ENCODE measurements at places on chromosomes 7 and 10.

DNA sequence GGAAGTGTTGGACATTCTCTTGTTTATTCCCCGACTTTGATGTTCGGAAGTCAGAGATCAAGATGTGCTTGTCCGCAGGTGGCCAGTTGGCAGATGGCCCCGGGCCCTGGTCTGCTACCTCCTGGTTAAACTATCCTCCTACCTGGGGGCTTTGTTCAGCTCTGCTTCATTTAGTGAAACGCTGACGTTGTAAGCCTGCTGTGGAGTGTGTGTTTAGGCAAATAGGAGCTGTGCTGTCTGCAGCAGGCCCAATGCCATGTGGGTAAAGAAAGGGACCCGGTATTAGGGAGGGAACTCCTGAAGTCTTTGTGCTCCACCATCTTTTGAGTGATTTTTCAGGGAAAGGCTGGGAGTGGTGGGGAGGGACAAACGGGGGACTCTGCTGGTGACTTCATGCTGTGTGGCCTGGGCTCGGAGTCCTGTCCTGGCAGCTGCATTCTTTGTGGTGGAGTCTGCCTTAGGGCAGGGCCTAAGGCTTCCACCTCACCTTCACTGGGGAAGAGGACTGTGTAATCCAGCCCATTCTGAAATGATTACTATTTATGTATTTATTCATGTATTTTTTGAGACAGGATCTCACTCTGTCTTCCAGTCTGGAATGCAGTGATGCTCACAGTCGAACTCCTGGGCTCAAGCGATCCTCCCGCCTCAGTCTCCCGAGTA lies 171.1 kb upstream of the KLF6 start:
- no peak for DNase-seq

DNA sequence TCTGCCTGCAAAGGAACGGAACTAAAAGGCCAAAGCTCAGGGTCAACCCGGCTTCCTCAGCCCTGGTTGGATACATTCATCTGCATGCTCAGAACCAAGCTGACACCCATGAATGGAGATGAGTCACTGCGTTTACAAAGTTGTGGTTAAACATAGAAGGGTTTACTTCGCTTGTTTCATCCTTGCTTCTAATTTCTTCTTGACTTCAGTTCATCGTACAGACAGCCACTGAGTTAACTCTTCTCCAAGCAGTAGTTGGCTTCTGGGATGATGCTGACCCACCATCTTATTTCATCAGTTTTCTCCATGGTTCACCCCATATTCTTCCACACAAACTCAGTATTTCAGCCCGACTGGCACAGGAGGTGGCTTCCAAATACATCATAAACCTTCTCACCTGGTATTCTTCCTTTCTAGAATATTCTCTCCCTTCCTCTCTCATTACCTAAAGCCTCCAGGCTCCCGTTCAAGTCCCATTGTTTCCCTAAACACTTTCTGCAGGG lies 166.3 kb upstream of the RNF32 start:
- no peak for DNase-seq

DNA sequence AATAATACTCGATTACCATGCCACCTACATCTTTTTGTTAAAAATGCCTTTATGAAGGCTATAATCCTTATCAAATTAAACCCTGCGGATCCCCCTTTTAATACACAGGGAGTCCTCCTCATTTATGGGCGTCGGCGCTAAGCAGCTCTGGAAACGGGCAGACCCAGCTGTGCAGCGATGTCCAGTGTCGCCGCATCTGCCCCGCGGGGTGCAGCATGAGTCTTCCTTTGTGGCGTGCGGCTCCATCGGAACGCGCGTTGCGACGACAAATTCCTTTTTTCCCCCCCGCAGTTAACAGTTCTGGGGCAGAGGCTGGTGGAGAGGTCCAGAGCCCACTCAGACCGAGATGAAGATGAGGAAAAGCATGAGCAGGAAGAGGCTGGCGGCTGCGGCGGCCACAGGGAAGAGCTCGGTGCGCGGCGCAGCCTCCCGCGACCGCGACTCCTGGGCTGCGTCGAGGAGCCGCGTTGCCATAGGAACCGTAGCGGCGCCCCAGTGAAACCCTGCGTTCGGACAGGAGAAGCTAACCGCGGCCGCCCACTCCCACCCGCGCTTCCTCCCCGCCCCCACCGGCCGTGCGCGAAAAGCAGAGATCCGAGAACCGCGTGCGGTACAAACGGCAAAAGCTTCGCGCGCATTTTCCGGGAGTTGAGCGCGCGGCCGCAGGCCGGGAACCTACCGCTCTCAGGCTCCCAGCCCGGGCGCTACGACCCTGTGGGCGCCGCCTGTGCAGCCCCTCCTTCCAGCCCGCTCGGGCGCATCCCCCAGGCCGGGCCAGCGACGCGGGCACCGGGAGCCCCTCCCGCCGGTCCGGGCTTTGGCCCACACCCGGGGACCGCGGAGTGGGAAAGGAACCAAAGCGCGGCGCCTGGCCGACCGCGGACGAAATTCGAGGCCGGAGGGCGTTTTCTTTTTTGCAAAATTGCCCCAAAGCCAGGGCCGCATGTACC lies 130.6 kb downstream of the SPAG6 start:
- no peak for DNase-seq

DNA sequence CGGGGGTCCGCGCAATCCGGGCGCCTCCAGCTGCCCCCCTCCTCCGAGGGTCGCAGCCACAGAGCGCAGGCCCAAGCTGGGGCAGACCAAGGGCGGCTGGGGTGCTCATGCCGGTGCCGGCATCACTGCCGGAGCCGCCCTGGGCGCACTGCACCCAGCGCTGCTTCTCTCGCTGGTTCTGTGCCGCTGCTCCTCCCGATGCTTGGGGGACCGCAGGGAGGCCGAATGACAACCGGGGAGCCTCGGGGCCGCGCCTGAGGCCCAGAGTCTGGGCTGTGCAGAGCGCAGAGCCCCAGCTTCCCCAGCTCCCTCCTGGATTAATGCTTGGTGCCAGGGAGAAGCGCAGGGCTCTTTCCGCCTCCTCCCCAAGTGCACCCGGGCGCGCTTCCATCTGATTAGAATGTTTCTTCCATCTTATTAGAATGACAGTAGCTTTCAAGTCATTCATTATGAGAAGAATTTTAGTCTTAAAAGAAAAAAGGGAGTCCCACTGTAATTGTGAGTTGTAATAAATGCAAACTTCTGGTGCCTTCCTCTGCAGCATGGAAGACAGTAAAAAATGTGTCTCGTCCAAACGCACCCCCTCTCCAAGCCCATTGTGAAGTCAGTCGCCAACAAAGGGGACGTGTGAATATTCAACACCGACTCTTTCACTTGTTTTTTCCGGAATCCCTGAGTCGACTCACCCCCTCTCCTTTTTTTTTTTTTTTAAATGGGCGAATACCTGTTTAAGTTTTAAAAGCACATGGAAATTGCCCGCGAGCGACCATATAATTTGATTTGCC lies 19.5 kb upstream of the PTF1A start:
- no peak for DNase-seq

- no peak for DNase-seq
Observed at GRCh38 chr7:50264908-50265307, 39.6 kb upstream of the IKZF1 start.
